ENCODE measurements at places on chromosomes 4 and X. TPM values are rescaled to one million over a fixed set of nuclear protein-coding genes. Genes with fewer than 3 reads are reported as not detected.

- H3K4me3 ChIP-seq = no peak overlapping the region
- no peak for DNase-seq
- H3K27me3 ChIP-seq = no peaks in the 10 kb centered on the region
- H3K27ac ChIP-seq = no peak overlapping the region
- H3K36me3 ChIP-seq = no peaks in the 10 kb centered on the region
- H3K4me1 ChIP-seq = peaks cover 13% of the 10 kb centered on the region
Measured at GRCh38 chr4:101199507-101200285, 147.6 kb downstream of the PPP3CA start.

- no peak overlapping the region for H3K27ac ChIP-seq
- no peak overlapping the region for H3K4me3 ChIP-seq
- no peak for DNase-seq
- H3K27me3 ChIP-seq = no peaks in the 10 kb centered on the region
- H3K36me3 ChIP-seq = no peaks in the 10 kb centered on the region
- no peaks in the 10 kb centered on the region for H3K4me1 ChIP-seq
Measured at GRCh38 chrX:109831326-109831985, 98.4 kb upstream of the ACSL4 start.

DNA sequence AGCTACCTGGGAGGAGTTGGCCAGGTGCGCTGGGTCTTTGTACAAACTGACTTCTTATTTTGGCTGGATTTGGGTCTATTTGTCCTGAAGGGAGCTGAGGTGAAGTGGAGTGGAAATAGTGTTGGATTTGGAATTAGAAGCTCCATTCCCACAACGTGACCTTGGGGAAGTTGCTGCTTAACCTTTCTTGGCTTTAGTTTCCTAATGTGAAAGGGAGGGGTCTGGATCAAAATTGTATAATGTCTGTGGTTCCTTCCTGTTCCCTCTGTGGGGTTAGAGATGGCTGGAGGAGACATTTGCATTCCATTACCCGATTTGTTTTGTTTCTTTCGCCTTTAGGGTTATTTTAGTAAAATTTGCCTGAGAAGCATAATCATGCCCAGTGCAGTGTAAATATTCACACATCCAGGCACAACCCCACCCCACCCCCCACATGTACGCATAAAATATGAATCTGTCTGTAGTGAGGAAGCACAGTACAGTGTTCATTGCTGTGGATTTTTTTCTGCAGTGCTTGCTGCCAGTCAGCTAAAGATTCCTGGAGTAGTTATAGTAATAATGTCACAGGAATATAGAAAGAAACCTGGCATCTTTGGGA lies 21.5 kb downstream of the JADE1 start:
- peaks cover 75% of the 10 kb centered on the region for H3K4me1 ChIP-seq
- no peak overlapping the region for H3K4me3 ChIP-seq
- no peaks in the 10 kb centered on the region for H3K27me3 ChIP-seq
- no peak for DNase-seq
- H3K36me3 ChIP-seq = peaks cover 9% of the 10 kb centered on the region
- H3K27ac ChIP-seq = peak overlapping the region; percentile 34

GRCh38 chr4:76699751-76700310 lies 198.1 kb downstream of the SOWAHB start:
- no peak overlapping the region for H3K27ac ChIP-seq
- no peaks in the 10 kb centered on the region for H3K36me3 ChIP-seq

GRCh38 chr4:155544547-155544946 lies 122.1 kb upstream of the GUCY1A1 start:
- peaks cover 18% of the 10 kb centered on the region for H3K4me1 ChIP-seq
- H3K36me3 ChIP-seq = no peaks in the 10 kb centered on the region
- no peak overlapping the region for H3K27ac ChIP-seq
- H3K27me3 ChIP-seq = no peaks in the 10 kb centered on the region
- no peak overlapping the region for H3K4me3 ChIP-seq
- DNase-seq = no peak

GRCh38 chr4:7531640-7531994 lies 96.9 kb upstream of the PSAPL1 start:
- H3K27me3 ChIP-seq = no peaks in the 10 kb centered on the region
- no peaks in the 10 kb centered on the region for H3K4me1 ChIP-seq
- no peak overlapping the region for H3K27ac ChIP-seq
- no peak overlapping the region for H3K4me3 ChIP-seq

GRCh38 chrX:39484159-39485068 lies 613.3 kb downstream of the BCOR start:
- H3K27me3 ChIP-seq = no peaks in the 10 kb centered on the region
- H3K4me3 ChIP-seq = no peak overlapping the region
- no peaks in the 10 kb centered on the region for H3K36me3 ChIP-seq
- H3K4me1 ChIP-seq = peaks cover 7% of the 10 kb centered on the region

GRCh38 chr4:174581901-174582300 lies 59.6 kb upstream of the HPGD start:
- no peak overlapping the region for H3K27ac ChIP-seq
- H3K4me3 ChIP-seq = no peak overlapping the region
- no peaks in the 10 kb centered on the region for H3K4me1 ChIP-seq
- H3K36me3 ChIP-seq = no peaks in the 10 kb centered on the region
- no peak for DNase-seq

GRCh38 chr4:20445933-20446723 lies 194.4 kb downstream of the SLIT2 start:
- H3K4me1 ChIP-seq = peaks cover 41% of the 10 kb centered on the region
- H3K27me3 ChIP-seq = no peaks in the 10 kb centered on the region
- no peak overlapping the region for H3K27ac ChIP-seq
- DNase-seq = no peak
- H3K36me3 ChIP-seq = no peaks in the 10 kb centered on the region

GRCh38 chr4:123526511-123526910 lies 129.9 kb downstream of the SPRY1 start:
- no peak overlapping the region for H3K4me3 ChIP-seq
- H3K27ac ChIP-seq = no peak overlapping the region
- no peaks in the 10 kb centered on the region for H3K27me3 ChIP-seq
- H3K36me3 ChIP-seq = no peaks in the 10 kb centered on the region
- H3K4me1 ChIP-seq = no peaks in the 10 kb centered on the region

- no peaks in the 10 kb centered on the region for H3K36me3 ChIP-seq
- H3K4me3 ChIP-seq = peak overlapping the region; percentile 91
- H3K27ac ChIP-seq = peak overlapping the region; percentile 98
- peaks cover 49% of the 10 kb centered on the region for H3K4me1 ChIP-seq
Measured at GRCh38 chr4:145177906-145178538, 2.4 kb downstream of the OTUD4 start.

GRCh38 chrX:15664487-15665444 lies at the start of gene CLTRN:
CLTRN (minus strand) TSS chrX:15664805; CDS start chrX:15664775, 30 bp downstream.
- no peaks in the 10 kb centered on the region for H3K4me1 ChIP-seq
- DNase-seq = no peak

Gene GEMIN8
- 31.0 TPM for total RNA-seq

Gene MAGEB17
- total RNA-seq = 0.83 TPM
